IMR-90 (cell line): ENCODE measurements at places on chromosomes 1 and 21. TPM values are rescaled to one million over a fixed set of nuclear protein-coding genes. Genes with fewer than 3 reads are reported as not detected.

- DNase-seq: no peak
Measured at GRCh38 chr1:86762336-86762735, 58.0 kb downstream of the SH3GLB1 start.

DNA sequence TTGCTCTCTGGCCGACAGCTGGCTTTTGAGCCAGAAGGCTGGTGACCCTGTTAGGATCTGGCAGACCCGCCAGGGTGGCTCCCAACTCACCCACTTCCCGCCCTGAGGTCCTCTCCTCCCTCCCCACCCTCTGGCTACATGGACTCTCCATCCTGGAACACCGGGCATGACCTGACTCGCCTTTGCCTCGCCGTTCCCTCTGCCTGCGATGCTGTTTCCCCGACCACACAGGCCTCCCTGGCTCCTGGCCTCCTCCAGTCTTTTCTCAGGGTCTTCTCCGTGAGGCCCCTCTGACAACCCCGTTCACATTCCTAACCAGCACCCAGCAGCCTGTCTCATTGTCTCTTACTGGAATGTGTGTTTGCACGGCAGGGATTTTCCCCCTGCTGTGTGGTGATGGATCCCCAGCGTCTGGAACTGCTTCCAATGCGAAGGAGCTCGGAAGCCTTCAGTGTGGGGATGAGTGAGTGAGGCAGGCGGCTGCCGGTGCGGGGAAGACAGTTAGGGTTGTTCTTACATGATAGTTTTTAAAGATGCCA, 46.0 kb upstream of the POFUT2 start:
- peak; percentile 57 for DNase-seq

DNA sequence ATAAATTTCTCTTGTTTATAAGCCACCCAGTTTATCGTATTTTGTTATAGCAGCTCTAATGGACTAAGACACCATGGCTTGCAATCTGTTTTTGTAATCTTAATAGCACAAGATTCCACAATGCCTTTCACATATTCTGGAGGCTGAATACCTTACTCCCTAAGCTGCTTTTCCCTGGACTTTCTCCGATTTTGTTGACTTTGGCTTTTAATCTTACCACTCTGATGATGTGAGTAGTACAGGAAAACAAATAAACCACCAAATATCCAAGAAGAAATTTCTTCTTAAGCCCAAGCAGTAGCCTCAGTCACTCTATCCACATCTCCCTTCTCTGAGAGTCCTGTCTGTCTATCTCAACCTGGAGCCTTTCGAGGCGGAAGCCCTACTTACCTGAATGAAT, 838.6 kb downstream of the LTN1 start:
- DNase-seq: peak; percentile 19

- DNase-seq: peak; percentile 67
Measured at GRCh38 chr1:221991221-221991620, 249.3 kb upstream of the DUSP10 start.

- peak; percentile 73 for DNase-seq
Measured at GRCh38 chr1:67700692-67701410, 15.8 kb downstream of the GADD45A start.

The POLR3C gene
- 69.4 and 94.1 TPM in 2 replicates for total RNA-seq

DNA sequence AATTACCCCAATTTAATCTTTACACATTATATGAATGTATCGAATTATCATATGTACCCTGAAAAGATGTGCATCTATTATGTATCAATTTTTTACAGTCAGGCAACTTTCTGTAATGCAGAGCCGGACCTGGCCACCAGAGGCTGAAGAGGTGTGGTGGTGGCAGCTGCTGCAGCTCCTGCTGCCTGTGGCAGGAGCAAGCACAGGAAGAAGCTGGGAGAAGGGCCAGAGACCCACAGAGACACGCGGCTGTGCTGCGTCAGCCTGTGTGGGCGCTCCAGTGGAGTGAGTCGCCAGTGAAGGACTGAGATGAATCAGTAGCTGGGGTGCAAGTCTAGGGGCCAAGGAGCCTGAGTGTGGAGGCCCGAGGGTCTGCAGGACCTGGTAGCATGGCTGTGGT, 74.3 kb upstream of the COG2 start:
- peak; percentile 52 for DNase-seq

DNA sequence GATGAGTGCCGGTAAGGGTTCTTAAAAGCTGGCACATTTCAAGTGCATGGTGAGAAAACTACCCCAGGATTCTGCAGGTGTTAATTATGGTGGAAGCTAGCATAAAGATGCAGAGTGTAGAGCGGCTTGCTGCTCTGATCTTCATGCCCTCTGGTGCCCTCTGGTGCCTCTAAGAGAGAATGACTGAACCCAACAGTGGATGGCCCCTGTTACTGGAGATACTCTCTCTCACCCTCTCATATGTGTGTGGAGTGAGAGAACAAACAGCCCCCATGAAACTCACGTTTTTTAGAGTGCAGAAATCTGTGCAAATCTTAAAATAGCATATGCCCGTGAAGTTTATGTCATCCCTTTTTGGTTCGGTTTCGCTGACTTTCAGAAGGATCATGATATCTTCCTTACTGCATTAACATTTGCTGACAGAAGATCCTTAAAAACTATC, 90.0 kb downstream of the GRIK1 start:
- peak; percentile 57 for DNase-seq
